ENCODE measurements at places on chromosomes 1 and 21.

DNA sequence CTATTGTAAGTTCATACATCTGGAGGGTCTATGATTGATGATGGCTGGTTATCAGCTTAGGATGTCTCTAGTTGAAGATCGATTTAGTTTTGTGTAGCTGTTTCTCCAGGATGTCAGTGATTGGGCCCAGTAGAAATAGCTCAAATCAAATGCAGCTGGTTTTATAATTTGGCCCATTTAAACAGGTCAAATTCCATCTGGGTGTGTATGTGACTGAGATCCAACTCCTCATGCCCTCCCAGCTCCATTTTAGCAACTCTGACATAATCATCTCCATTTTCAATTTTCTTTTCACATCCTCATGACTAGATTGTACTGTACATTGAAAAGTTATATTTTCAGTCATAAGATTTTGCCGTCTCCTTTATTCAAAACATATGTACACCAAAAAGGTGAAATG, 99.2 kb downstream of the TPR start:
- DNase-seq, result no peak

DNA sequence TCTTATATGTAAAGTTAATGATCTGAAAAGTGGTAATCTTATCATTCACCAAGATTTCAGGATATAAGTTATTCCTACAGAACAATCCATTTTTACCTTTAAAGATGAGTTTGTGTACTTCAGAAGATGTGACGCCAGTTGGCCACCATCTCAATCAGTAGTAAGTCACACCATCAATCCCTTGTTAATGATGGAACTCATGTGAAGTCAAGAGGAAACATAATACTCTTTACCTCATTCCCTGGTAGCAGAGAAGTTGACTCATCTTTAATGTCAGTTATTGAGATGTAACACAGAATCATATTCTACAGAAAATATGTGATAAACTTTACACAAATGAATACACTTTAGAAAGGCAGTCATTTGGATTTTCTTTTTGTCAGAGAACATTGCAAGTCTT, 38.2 kb downstream of the MRPL39 start:
- no peak for DNase-seq

GRCh38 chr1:228241259-228241658, 33.4 kb downstream of the OBSCN start:
- no peak for DNase-seq

DNA sequence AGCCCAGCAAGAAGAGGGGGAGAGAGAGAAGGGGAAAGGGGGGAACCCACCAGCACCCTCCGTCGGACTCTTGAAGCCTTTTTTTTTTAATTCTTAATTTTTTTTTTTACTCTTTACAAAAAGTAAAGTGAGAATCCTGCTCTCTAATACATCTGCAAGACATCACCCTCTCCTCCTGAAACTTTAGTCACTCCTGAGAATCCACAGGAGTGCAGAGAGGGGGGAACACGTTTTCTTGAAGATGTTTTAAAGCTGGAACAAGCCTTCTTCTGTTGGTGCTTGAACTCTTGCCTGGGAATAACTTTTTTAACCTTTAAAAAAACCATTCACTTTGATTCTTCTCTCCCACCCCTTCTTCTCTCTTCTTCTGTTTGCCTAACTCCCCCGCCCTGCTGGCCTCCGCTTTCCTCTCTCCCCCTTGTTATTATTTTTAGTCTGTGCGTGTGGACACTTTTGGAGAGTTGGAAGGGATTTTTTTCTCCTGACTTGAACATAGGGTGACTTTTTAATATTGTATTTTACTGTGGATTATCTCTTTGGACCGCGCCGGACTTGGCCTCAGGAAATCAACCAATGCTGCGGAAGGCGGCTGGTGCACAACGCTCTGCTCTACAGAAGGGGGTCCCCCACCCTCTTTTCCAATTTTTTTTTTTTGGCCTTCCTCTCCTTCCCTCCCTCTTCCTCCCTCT, 383 bp upstream of the PRRX1 start:
- no peak for DNase-seq

DNA sequence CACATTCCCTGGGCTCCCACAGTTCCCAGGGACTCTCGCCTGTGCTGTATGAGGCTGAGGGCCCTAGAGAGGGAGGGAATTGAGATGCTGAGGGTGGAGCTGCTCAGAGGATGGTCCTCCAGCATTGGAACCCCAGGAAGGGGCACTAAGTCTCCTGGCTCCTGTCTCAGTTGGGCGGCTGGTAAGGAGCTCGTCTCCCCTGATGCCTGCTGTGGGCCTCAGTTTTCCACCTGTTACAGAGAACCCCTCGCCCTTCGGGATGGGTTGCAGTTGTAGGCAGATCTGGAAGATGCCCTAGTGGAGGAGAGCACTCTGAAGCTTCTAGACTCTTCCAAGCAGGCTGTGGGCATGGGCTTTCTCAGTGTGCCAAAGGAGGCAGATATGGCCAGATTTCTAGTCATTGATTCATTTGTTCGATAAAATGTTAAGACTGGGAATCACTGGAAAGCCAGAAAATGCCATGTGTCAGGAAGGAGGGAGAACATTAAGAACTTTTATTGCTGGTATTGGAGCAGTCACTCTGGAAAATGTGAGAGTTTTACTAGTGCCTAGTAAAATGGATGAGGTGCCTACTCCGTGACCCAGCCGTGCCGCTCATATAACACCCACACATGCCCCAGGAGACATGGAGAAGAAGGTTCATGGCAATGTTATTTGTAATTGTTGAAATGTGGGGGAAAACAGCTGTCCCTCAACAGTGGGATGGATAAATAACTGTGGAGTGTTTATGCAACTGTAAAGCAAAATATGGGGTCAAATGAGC, 828 bp upstream of the MYBPH start:
- no peak for DNase-seq

DNA sequence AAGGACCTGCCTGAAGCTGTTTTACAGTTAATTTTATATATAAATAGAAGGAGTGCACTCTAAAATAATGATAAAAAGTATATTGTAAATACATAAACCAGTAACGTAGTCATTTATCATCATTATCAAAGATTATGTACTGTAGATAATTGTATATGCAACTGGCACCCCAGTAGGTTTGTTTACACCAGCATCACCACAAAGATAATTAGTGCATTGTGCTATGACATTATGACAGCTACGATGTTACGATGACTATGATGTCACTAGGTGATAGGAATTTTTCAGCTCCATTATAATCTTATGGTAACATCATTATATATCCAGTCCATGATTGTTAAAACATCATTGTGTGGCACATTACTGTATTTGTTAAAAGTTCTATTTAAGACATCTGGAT, 185.2 kb downstream of the LBR start:
- DNase-seq, result no peak

- no peak for DNase-seq
Observed at GRCh38 chr1:112515311-112516009, 6.7 kb downstream of the WNT2B start.

- DNase-seq, result no peak
Observed at GRCh38 chr1:158611916-158612315, 6.8 kb downstream of the OR10Z1 start.

DNA sequence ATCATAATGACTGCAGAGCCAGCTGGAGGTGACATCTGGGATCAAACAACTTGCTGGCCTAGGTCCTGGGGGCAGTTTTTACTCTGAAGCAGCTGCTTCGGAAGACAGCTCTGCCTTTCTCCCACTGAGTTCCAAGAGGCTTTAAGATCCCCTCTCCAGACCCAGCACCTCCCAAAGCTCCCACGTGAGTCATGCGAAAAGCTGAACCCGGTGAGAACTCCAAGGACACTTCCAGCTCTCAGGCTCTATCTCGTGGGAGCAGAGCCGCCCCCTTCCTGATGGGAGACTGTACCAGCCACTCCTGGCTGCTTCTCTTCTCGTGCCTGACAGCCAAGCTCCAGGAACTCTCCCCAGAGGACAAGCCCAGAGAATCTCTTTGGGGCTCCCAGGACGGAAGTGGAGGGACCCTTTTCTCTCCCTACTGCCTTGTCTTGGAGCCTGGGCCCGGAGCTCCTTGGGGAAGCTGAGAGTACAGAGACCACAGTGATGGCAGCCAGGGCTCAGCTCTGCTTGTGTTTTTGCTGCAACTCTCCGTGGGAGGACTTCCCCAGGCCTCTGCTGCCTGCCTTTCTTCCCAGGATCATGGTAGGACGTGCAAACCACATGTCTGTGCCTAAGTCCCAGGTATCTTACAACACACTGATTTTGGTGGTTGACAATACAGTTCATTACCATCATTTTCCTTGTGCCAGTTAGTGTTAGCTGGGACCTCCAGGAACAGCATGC, 40.6 kb downstream of the STUM start:
- DNase-seq, result no peak

- DNase-seq, result no peak
Observed at GRCh38 chr1:167821969-167822685, 91.8 kb downstream of the ADCY10 start.

DNA sequence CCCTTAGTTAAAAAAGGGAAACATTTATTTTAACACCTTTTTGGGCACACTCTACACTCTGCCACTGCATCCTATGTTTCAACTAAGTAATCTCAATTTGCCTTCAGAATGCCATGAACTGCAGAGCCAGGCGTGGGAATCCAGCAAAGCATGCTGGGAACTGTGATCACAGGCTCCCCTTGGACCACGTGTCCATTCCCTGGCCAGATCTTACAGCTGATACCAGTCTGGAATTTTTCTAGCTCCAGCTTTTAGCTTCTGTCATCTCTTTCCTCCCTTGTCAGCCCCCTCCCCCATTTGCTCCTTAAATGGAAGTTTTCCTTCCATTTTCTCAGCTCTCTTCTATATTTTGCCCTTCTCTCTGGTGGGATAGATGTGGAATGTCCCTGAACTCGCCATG, 29.4 kb downstream of the RCSD1 start:
- DNase-seq, result no peak

- no peak for DNase-seq
Observed at GRCh38 chr1:176136891-176137290, 70.2 kb downstream of the COP1 start.

- no peak for DNase-seq
Observed at GRCh38 chr1:34929497-34929852, at the start of gene DLGAP3. Gene DLGAP3, minus strand, starts transcription at chr1:34929650. Its CDS starts 24,267 bp downstream, at chr1:34905383.

DNA sequence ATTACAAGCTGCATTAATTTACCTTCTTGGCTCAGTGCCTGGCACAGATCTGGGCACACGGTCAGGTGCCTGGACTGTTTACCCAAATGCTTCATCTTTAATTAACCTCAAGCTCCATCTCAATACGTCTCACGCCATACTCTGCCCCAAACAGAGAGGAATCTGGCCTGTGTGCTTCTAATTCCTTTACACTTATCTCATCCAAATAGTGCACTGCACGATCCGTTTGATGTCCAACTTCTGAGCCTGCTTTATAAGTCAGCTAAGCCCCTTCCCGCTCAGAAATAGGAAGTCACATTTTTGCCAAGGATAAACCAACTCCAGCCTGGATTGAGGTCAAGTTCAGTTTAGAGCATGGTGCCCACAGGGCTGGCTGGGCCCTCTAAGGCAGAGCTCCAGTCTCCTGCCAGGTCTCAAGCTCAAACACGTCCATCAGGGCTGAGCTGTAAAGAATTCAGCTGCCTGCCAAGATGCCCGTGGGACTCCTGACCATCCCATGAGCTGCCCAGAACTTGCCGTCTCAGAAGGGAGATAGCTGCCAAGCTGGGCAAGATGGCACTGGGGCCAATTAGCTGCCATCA, 233.5 kb downstream of the TRABD2B start:
- DNase-seq, result no peak

GRCh38 chr1:31904339-31905092, 33.7 kb downstream of the PTP4A2 start:
- no peak for DNase-seq

- no peak for DNase-seq
Observed at GRCh38 chr1:216665856-216666255, 57.4 kb downstream of the ESRRG start.

DNA sequence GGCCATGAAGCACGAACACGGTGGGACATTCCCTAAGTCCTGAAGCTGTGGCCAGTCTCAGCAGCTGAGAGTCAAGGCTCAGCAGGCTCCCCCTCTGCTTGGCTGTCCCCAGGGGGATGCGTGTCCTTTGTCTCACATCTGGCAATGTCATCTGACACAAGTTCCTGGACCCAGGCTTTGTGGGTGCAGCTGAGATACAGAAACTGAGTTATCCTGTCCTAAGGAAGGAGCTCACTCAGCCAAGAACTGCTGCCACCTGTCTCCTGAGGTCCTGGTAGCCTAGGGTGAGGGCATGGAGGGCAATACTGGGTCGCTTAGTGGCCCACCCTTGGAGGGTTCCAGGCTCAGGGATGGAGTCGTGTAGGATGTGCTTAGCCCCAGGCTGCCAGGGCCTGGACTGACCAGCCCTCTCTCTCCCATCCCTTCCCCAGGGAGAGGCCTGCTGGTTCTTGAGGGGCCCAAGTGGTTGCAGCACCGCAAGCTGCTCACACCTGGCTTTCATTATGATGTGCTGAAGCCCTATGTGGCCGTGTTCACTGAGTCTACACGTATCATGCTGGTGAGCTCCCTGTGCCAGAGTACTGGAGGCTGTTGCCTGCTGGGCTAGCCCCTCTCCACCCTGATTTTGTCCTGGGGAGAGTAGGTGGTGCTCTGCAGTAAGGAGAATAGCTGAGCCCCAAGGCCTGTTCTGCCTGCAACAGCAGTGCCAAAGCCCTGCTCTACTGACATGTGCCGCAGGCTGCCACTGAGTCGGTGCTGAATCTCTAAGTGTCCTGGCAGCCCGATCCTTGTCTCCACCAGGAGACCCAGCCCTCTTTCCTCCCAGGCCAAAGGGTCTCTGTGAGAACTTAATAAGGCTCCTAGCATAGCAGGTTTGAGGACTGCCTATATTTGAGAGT, 13.5 kb downstream of the CYP4B1 start:
- DNase-seq, result no peak

GRCh38 chr1:57820356-57821095, 396.7 kb upstream of the DAB1 start:
- DNase-seq, result no peak

GRCh38 chr21:14771593-14771992, 225.5 kb upstream of the SAMSN1 start:
- no peak for DNase-seq

GRCh38 chr1:27606708-27607238, 2.8 kb upstream of the AHDC1 start:
- DNase-seq, result no peak

GRCh38 chr1:199545780-199546179, 481.7 kb upstream of the NR5A2 start:
- DNase-seq, result no peak

All from T-helper 9 cell (primary cell).